Caudate nucleus (tissue), 63 donors: ENCODE measurements at places on chromosomes 5 and 9.

DNA sequence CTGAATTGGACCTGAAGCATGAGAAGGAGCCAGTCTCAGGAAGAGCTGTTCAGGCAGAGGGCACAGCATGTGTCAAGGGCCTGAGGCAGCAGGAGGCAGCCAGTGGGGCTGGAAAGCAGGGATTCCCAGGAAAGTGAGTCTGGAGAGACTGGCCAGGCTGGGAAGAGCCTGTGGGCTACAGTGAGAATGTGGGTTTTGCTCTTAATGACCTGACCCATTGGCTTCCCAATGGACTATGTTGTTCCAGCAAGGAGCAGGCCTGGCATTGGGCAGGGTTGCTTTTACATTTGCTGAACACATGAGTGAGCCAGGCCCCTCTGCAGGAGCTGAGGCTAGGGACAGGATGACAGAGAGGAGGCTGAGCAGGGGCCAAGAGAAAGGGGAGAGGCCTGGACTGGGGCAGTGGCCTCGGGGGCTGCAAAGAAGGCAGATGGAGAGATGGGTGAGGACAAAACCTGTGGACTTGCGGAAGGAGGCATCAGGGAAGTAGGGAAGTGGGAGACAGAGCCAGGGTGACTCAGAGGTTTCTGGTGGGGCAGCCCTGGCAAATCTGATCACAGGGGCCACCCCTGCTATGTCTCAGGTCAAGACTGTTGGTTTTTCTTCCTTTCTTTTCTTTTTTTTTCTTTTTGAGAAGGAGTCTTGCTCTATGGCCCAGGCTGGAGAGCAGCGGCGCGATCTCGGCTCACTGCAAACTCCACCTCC lies 65.9 kb upstream of the NEK6 start:
- no peak for DNase-seq

DNA sequence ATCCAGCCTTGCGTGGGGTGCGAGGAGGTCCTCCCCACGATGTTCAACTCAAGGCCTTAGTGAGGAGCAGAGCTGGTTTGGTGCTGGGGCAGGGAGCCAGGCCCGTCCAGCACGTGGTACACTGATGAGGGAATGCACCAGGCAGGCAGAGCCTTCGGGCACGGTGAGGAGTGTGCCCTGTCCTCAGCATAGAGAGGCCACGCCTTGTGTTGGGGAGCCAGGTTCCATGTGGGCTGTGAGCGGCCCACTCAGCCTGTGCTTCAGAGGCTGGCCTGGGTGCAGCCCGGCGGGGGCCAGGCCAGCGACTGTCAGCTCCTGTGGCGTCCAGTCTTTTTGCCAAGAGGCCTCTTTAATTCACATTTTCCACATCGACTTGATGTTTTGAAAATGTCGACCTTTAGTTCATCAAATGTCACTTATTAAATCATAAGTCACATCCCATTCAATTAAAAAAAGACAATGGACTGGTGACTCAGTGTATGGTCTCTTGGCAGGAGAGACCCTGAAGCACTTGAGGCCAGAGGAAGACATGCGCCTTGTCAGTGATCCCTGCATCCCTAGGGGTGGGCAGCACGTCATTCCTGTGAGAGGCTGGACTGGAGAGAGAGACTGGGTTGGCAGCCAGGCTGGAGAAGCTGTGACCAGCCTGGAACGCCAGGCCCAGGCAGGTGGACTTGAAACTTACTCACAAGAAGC lies 21.7 kb downstream of the ERGIC1 start:
- no peak for DNase-seq

GRCh38 chr5:61563401-61563800 lies 231.3 kb downstream of the ZSWIM6 start:
- no peak for DNase-seq

GRCh38 chr9:306907-307306 lies 92.2 kb downstream of the DOCK8 start:
- no peak for DNase-seq

DNA sequence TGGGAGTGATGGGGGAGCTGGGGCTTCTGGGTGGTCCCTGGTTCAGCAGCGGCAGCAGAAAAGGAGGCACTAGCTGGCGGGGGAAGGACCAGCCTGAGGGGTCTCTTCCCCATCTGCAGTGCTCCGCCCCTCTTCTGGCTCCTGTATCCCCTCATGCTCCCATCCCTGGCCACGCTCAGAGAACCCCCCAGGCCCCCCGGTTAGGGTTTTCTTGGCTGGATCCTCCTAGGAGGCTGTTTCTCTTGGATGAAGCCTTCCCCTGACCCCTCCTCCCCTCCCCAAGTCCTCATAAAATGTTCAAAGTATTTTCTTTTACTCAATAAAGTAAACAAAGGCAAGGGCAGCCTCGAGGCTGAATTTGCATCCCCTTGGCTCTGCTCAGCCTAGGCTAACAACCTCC lies 60.8 kb downstream of the FGF18 start:
- no peak for DNase-seq

DNA sequence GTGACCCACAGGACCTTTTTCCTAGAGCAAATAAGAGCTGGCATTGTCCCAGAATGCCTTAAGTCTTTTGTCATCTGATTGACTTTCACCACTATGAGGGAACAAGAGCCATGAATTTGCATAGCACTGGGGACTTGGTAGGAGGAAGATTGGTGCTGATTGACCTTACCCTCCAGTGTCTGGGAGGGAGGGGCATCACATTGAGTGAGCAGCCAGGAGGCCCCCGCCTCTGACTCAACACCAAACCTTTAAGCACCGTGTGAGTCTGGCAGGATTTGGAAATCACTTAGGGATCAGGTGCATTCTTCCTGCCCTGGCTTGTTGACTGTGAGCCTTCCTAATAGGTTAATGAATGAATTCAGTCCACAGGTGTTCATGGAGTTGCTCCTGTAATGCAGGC lies 40.7 kb downstream of the WNK2 start:
- DNase-seq: no peak

DNA sequence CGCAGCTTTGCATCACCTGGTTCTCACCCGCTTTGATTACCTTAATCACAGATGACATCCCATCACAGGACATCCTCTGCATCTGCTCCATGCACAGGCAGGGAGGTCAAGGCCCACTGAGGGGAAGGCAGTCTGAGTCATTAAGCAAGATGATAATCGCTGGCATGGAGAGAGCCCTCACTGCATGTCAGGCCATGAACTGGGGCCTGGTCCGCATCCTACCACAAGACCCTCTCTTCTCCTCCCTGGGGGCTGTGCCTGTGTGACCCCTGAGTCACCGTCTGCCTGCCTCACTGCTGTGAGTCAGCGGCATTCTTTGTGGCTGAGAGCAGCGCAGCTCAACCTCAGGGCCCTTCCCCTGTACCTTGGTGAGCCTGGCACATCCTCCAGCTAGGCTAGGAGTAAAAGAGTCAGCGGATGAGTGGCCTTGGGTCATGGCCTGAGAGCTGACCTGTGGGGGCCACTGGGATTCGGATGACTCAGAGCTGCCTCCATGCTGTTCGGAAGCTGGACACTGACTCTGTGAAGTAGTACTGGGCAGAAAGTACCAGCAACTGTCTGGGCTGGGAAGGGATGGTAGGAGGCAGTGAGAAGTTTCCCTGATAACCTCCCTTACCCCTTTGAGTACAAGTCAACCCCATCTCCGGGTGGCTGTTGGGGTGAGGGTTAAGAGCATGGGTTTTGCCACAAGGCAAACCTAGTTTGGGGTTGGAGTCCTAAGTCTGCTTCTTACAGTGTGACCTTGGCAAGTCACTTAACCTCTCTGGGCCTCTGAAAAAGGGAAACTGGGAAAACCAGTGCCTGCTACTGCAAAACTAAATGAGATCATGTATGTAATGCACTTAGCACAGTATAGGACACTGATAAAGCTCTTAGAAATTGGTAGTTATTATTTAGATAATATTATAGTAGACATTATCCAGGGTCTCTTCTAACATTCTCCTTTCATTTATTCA lies 14.6 kb upstream of the ARSI start:
- DNase-seq: no peak

- DNase-seq: no peak
Measured at GRCh38 chr5:159911349-159911748, 4.9 kb upstream of the ADRA1B start.

DNA sequence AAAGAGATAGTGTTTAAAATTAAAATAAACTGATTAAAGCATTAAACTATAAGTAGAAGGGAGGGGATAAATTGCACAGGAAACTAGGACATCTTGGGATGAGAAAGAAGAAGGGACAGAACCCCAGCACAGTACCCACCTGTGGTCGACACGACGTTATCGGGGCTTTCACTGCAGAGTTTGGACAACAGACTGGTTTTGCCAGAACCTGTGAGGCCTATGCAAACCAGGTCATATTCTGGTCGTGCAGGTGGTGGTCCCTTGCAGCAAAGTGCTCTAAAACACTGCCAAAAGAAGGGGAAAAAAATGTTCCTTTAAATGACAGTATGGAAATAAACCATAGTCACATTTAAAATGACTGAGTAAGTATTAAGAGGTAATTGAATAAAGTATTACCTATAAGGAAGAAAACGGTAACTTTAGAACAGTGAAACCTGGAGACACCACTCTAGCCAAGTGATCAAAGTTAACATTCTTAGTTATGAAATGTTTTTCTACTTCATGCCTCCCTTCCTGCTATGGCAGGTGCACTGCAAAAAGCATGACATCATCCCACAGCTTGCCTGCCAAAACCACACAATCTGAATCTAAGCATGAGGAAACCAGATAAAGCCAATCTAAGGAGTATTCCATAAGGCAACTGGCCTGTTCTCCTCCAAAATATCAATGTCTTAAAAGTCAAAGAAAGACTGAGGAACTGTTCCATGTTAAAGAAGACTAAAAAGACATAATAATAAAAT lies 138.6 kb downstream of the ARL15 start:
- no peak for DNase-seq

GRCh38 chr5:77418162-77418561 lies 74.0 kb downstream of the WDR41 start:
- DNase-seq: no peak

- DNase-seq: no peak
Measured at GRCh38 chr9:100020121-100020795, 78.5 kb downstream of the ERP44 start.

GRCh38 chr5:68950930-68951329 lies 142.9 kb upstream of the SLC30A5 start:
- DNase-seq: no peak

- DNase-seq: no peak
Measured at GRCh38 chr9:125513668-125514413, 193.2 kb downstream of the MAPKAP1 start.

GRCh38 chr5:100667161-100667630 lies 132.0 kb downstream of the FAM174A start:
- DNase-seq: no peak

GRCh38 chr5:23528677-23529076 lies 21.3 kb downstream of the PRDM9 start:
- DNase-seq: no peak

DNA sequence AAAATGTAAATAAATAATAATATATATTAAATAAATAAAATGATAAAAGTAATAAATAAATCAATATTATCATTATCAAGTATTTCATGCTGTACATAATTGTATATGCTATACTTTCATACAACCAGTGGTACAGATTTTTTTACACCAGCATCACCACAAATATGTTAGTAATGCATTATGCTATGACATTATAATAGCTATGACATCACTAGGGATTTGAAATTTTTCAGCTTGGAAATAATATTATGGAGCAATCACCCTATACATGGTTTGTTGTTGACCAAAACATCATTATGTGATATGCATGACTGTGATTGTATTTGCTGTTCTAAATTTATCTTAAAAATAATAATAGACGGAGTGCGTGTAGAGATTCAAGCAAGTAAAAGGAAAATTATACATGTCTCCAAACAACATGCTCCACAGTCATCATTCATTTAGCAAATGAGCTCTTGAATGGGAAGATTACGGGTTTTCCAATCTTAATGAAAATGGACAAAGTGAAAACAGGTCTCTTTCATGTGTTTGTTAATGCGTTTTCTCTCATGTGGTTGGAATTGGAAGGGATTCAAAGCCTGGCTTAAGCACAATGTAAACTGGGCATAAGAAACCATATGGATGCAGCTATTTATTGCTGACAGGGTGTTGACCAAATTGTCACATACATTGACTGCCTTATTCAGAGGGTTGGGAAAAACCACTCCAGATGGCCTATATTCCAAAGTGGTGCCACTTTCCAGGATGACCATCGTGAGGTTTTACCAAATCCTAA lies 643.0 kb upstream of the RGMB start:
- DNase-seq: no peak

GRCh38 chr9:105127863-105128220 lies 116.6 kb upstream of the SLC44A1 start:
- DNase-seq: no peak

DNA sequence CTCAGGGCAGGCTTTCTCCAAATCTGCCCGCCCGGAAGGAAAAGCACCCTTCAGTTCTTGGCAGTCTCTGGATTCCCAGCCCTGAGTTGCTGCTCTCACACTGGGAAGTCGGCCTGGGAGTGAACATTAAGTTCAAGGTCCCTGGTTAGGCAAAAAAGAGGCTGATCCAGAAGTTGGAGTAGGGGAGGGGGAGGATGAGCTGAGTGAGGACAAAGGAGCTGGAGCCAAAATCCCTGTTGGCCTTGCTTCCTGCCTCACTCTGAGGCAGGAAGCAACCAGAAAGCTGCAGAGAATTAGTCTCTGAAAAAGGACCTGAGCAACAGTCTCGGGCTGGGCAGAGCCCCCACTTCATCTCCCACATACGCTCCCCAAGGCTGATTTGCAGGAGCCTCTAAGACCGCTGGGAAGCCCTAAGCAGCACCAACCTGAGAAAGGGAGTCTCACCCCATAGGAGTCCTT lies 15.0 kb upstream of the RPS14 start:
- no peak for DNase-seq
